ENCODE measurements at places on chromosomes 11 and 22.

DNA sequence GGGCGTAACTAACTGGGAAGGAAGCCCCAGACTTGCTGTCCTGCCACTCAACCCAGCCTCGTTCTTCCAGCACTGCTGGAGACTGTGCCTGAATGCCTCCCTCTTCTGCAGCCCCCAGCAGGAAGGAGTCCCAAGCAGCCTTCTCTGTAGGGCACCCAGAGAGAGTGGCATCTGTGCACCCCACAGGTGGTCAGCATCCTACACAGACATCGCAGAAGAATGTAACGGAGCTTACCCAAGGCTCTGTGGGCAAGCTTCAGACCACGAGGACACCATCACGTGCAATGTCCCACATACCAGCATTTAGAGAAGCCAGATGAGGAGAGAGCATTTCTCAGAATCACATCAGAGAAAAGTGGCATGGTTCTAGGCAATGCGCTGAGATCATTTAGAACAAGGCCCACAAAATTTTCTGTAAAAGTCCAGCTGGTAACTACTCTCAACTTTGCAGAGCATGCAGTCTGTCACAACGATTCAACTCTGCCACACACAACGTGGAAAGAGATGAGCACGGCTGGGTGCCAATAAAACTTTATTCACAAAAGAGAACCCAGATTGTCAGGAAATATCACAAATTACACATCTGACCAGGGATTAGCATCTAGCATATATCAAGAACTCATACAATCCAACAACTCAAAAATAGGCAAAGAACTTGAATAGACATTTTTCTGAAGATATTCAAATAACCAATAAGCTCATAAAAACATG lies 33.4 kb downstream of the SHANK2 start:
- DNase-seq, result no peak

GRCh38 chr22:37747080-37747714 lies 50.3 kb downstream of the TRIOBP start:
- no peak for DNase-seq

GRCh38 chr11:79661373-79661772 lies 220.5 kb upstream of the TENM4 start:
- DNase-seq, result no peak

DNA sequence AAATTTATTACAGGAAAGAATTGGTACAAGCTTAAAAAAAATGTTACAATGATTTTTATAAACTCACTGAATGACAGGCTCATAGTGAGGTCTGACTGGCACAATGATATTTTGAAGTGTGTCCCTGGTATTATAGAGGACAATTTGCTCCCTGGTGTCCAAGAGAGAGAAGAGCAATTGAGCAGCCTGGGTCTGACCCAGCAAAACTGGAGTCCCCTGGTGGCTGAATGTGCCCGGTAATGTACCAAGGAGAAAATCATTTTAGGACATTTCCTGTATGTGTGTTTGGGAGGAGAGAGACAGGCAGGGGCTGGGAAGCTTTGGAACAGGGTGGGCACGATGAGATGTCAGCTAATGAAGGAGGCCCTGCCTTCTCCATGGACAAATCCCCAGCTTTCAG lies 125.3 kb downstream of the APOL5 start:
- DNase-seq, result no peak

GRCh38 chr11:131865860-131866259 lies 495.4 kb downstream of the NTM start:
- no peak for DNase-seq

GRCh38 chr11:2304506-2305139 lies 2.8 kb downstream of the TSPAN32 start:
- DNase-seq, result no peak

DNA sequence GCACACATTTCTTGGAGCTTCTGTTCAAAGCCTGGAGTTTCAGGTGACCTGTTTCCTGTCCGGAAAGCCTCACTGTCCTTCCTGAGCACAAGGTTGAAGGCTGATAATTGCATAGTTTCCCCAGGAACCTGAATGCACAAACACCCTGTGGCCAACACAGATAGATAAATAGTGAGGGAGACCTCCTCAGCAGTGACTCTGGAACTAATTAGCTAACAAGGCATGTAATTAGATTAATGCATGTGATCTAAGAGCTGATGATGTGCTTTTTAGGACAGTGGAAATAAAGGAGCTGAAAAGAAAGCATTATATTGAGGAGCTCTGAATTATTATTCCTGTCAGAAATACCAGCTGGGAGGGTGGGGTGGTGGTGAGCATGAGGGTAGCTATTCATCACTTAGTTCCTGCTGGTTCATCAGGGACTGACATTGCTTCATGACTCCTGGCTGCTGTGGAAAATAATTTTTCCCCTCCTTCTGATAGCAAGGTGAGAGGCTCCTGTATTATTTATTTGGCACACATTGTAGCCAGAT lies 101.1 kb downstream of the NELL1 start:
- DNase-seq, result no peak

DNA sequence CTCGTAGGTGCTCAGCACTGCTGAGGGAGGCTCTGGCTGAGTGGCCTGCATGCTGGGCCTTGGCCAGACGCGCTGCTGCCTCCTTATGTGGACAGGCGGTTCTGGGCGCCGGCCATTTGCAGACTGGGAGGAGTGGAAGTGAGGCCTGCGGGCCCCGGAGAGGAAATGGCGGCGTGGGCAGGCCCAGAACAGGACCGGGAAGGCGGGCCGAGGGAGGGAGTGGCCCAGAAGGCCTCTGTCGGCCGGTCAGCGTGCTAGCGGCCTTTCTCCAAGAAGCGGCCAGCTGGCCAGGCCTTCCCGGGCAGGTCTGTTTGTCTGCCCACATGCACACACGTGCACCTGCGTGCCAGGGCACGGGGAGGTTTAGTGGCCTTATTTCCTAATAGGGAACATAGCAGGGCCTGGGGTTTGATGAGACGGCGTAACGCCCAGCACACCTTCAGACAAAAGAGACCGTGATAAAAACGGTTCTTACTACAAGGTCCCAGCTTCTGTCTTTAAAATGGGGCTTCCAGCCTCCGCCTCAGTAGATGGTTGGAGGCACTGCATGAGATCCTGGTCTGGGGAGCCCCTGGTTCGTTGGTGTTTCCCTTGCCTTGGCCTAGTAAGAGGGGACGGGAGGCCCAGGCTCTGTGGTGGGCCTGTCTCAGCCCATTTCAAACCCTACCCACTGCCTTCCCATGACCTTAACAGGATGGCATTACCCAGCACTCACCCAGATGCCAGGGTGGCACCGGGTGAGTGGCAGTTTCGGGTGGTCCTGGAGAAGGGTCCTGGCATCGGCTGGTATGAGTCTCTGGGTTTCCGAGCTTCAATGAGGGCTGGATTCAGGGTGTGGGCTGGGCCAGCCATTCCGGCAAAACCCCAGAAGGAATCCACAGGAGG lies 65.1 kb upstream of the PPARA start:
- no peak for DNase-seq

GRCh38 chr11:70569618-70569890 lies 171.2 kb downstream of the CTTN start:
- DNase-seq, result no peak

GRCh38 chr11:75163921-75164849 lies 13.3 kb downstream of the SLCO2B1 start:
- DNase-seq, result no peak

GRCh38 chr11:12411393-12411792 lies 34.0 kb downstream of the PARVA start:
- no peak for DNase-seq

DNA sequence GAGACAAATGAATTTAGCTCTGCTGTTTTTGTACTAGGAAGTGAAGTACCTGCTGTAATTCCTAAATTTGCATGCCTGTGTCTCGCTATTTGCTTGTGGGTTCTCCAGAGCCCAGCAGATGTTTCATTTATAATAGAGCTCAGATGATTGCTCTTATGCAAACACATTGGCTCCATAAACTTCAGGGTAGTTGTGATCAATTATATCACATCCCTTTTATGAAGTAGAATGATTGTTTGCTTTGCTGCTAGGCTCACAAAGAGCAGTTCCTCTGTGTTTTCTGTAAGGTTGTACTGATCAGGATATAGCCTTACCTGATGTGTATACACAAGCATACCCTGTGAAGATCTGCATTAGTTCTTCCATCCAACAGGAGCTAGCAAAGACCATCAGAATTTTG lies 64.1 kb downstream of the C11orf87 start:
- DNase-seq, result no peak

DNA sequence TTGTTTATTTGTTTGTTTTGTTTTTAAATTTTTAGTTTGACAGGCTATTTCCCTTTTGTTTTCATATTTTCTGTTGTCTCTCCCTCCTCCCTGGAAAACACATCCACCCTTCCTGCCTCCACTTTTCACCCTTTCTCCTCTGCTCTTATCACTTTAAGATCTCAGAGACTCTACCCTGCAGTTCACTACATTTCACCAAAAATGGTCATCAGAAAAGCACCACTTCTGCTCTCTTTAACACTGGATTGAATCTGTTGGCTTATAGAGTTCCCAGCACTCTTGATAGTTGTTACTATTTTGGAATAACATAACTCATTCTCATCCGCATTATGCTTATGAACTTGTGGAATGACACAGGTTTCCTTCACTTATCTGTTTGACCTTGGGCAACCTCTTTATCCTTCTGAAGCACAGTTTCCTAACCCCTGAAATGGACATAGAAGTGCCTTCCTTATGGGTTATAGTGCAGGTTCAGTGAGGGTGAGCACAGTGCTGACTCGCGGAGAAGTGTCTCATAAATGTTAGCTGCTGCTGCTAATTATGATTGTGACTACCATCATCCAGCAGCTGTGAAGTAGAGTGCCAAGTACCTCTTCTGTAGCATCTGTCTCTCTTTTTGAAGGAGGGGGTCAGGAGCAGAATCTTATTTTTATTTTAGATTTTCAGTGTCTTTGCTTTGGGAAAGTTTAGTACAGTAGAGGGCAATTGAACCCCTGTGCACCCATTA lies 15.0 kb downstream of the TEAD1 start:
- no peak for DNase-seq

DNA sequence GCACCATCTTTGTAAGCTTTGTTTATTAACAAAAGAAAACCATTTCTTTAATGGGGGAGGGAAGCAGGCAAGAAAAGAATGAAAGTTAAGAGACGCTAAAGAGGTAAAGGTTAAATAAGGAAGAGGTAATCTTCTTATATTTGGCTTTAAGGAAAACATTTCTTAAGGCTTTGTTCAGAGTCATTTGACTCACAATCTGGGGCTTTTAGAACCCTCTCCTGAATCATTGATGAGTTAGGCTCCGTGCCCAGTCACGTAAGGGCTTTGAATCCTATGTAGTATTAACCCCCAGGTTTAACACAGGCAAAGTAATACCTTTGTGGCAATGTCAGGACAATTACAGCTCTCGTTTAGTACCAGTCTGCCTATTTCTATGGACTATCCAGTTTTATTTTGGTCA lies 26.1 kb downstream of the MADD start:
- DNase-seq, result no peak

- no peak for DNase-seq
Observed at GRCh38 chr11:109697140-109697843, 275.3 kb downstream of the C11orf87 start.

DNA sequence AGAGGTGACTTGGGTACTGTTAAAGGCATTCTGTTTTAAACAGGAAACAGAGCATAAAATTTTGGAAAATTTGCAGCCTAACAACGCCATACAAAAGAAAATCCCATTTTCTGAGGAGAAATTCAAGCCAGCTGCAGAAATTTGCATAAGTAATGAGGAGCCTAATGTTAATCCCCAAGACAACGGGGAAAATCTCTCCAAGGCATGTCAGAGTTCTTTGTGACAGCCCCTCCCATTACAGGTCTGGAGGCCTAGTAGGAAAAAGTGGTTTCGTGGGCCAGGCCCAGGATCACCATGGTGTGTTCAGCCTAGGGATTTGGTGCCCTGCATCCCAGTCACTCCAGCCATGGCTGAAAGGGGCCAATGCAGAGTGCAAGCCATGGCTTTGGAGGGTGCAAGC lies 1333.1 kb upstream of the TENM4 start:
- DNase-seq, result no peak

GRCh38 chr11:70712471-70712870 lies 314.1 kb downstream of the CTTN start:
- no peak for DNase-seq

DNA sequence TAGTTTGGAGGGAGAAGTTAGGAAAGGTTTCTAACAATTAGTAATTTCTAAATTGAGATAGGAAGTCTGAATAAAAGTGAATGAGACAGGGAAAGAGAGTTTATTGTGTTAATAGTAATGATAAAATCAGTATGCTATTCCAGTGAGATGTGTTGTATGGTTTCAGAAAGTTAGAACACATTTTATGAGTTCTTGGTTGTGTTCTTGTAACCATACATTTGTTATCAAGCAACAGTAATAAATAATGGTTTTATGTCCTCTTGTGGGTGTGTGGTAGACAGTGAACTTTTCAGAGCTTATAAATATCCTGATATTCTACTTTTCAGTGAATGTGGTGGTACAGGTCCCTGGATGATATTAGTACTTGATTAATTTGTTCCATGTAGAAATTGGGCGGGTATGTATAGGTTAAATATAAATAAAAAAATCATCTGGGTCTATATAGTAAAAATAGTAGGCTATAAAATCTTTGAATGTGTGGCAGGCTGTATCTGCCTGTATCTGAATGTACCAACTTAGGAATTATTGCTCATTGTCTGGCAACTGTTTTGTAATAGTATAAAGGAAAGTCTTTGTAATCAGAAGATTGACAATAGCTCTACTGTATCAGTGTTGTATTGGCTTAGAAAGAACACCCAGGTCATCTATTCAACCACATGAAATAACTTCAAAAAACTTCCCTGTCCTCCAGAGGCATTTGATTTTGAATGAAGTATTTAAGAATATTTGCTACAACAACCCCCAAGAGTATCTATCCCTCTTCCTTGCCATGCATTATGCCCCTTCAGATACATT lies 54.8 kb downstream of the UVRAG start:
- DNase-seq, result no peak

- DNase-seq, result no peak
Observed at GRCh38 chr11:33687733-33688479, 12.7 kb downstream of the C11orf91 start.

DNA sequence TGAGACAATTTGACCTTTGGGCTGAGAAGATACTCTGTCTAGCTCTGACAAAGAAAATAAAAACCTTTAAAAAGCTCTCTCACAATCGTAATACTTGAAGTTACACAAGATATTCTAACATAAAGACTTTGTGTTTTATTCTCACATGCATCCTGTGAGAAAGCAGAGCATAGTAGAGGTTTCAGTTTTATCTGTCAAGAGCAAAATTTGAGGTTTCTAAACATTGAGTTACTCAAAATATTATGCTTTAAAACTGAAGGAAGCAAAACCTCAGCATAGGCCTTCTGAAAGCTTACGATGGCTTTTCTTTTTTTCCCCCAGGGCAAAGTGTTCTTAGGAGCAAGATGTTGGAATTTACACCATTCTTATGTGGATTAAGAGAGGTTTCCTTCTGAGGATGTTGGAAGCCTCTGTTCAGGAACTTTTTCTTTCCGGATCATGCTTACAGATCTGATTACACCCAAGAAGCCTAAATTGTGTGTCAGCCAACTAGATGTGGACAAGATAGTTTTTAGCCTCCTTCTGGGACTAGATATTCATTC lies 15.0 kb upstream of the OR51M1 start:
- no peak for DNase-seq

- DNase-seq, result no peak
Observed at GRCh38 chr11:8228231-8228630, 35.4 kb downstream of the LMO1 start.

DNA sequence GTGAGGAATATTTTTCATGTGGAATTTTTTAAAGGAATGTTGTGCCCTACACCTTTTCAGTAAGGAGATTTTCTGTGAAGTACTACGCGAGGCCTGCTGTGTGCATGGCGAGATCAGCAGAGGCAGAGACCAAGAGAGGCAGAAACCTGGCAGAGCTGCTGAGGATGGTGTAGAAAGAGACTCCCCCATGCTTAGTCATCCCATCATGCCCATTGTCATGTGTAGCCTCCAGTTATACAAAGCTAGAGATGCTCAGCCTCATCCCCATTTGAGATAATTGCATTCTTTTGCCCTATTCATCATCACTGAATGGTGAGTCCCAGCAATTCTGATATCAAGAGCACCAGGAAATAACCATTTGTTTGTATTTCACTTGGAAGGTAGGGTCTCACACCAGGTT lies 3.0 kb upstream of the MS4A7 start:
- DNase-seq, result no peak
